ENCODE measurements at places on chromosomes 11 and 22. TPM values are rescaled to one million over a fixed set of nuclear protein-coding genes. Genes with fewer than 3 reads are reported as not detected.

The CAPN5 gene
- 4.9 TPM for total RNA-seq

The IGSF22 gene
- total RNA-seq, result not detected

The PDGFD gene
- 8.6 TPM for total RNA-seq

The KIAA1671 gene
- total RNA-seq, result 18.3 TPM

The OTOG gene
- total RNA-seq, result not detected

The NLRX1 gene
- total RNA-seq, result 26.6 TPM

The MOGAT2 gene
- not detected for total RNA-seq

The TRPC6 gene
- total RNA-seq, result 77.3 TPM

The NCAPD3 gene
- 9.1 TPM for total RNA-seq

GRCh38 chr22:23257889-23258825 lies 77.8 kb downstream of the BCR start:
- DNase-seq, result no peak
- H3K27ac ChIP-seq, result peak overlapping the region; percentile 74
- no peak overlapping the region for H3K4me3 ChIP-seq
- H3K27me3 ChIP-seq, result no peaks in the 10 kb centered on the region

DNA sequence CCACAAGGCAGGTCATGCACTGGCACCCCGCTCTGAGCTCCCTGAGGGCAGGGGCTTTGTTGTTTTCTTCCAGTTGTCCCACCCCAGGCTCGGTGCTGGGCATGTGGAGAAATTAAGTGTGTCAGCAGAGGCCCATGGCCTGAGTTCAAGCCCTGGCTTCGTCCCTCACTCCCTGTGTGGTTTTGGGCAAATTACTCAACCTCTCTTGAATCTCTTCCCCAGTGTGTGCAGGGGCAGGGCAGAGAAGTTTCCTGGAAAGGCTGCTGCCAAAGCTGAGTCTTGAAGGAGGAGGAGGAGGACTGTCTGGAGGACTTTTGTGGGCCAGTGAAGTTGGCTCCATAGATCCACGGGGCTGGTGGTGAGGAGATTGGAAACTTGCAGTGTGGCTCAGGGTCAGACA lies 138.1 kb upstream of the E2F8 start:
- no peak for DNase-seq
- H3K36me3 ChIP-seq, result no peaks in the 10 kb centered on the region
- H3K27me3 ChIP-seq, result no peaks in the 10 kb centered on the region
- no peaks in the 10 kb centered on the region for H3K4me1 ChIP-seq
- H3K4me3 ChIP-seq, result no peak overlapping the region

GRCh38 chr11:74459584-74459983 lies 7.8 kb downstream of the KCNE3 start:
- peaks cover 11% of the 10 kb centered on the region for H3K4me1 ChIP-seq
- H3K27me3 ChIP-seq, result no peaks in the 10 kb centered on the region
- H3K4me3 ChIP-seq, result no peak overlapping the region
- H3K27ac ChIP-seq, result no peak overlapping the region

- no peak overlapping the region for H3K27ac ChIP-seq
- no peak for DNase-seq
- no peak overlapping the region for H3K4me3 ChIP-seq
- H3K4me1 ChIP-seq, result no peaks in the 10 kb centered on the region
- H3K36me3 ChIP-seq, result no peaks in the 10 kb centered on the region
Observed at GRCh38 chr11:127733552-127733951, 733.0 kb upstream of the KIRREL3 start.

GRCh38 chr11:20770414-20770946 lies 101.1 kb downstream of the NELL1 start:
- no peak overlapping the region for H3K27ac ChIP-seq
- H3K4me1 ChIP-seq, result no peaks in the 10 kb centered on the region
- no peak overlapping the region for H3K4me3 ChIP-seq
- H3K36me3 ChIP-seq, result no peaks in the 10 kb centered on the region

DNA sequence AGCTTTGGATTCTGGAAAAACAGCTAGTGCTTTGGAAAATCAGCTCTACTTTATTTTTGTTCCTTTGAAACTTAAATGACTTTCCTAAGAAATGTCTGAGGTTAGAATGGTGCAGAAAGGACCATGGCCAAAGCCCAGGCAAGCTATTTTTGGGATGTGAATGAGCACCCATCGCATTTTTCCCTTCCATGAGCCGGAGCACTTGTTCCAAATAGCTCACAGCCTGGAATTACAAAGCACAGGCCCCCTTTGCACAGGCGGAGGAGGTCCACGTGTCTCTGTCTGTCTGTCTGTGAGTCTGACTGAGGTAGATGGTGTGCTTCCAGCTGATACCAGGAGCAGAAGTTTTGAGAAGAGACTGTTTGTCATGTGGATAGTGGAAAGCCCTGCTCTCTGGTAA lies 50.7 kb downstream of the MICAL2 start:
- peaks cover 18% of the 10 kb centered on the region for H3K36me3 ChIP-seq
- DNase-seq, result no peak
- H3K27me3 ChIP-seq, result no peaks in the 10 kb centered on the region
- peaks cover 80% of the 10 kb centered on the region for H3K4me1 ChIP-seq

GRCh38 chr11:77503006-77503405 lies 29.1 kb upstream of the PAK1 start:
- H3K27me3 ChIP-seq, result no peaks in the 10 kb centered on the region
- H3K4me1 ChIP-seq, result no peaks in the 10 kb centered on the region
- H3K36me3 ChIP-seq, result no peaks in the 10 kb centered on the region
- no peak overlapping the region for H3K4me3 ChIP-seq
- DNase-seq, result no peak

GRCh38 chr22:48576333-48577013 lies 1251.2 kb downstream of the BRD1 start:
- H3K36me3 ChIP-seq, result no peaks in the 10 kb centered on the region
- H3K27me3 ChIP-seq, result no peaks in the 10 kb centered on the region
- no peak overlapping the region for H3K27ac ChIP-seq
- H3K4me1 ChIP-seq, result peaks cover 19% of the 10 kb centered on the region

GRCh38 chr11:6219359-6219758 lies 14.0 kb downstream of the C11orf42 start:
- peak overlapping the region; percentile 45 for H3K27ac ChIP-seq
- H3K27me3 ChIP-seq, result no peaks in the 10 kb centered on the region
- peaks cover 96% of the 10 kb centered on the region for H3K36me3 ChIP-seq
- no peak overlapping the region for H3K4me3 ChIP-seq
- no peak for DNase-seq

DNA sequence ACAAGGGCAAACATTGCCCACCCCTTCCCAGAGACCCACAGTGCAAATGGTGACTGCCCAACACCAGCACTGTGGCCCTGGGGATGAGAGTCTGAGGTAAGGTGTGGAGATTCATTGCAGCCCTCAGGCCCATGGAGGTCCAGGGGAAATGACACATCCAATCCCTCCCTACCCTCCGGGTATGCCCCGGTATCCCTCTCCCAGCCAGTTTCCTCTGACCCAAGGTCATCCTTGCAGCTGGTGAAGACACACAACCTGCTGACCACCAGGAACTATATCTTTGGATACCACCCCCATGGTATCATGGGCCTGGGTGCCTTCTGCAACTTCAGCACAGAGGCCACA lies 18.9 kb upstream of the UVRAG start:
- H3K27ac ChIP-seq, result no peak overlapping the region
- H3K4me3 ChIP-seq, result no peak overlapping the region
- H3K36me3 ChIP-seq, result no peaks in the 10 kb centered on the region
- no peak for DNase-seq
- H3K27me3 ChIP-seq, result no peaks in the 10 kb centered on the region
- no peaks in the 10 kb centered on the region for H3K4me1 ChIP-seq

- no peaks in the 10 kb centered on the region for H3K4me1 ChIP-seq
- H3K27me3 ChIP-seq, result no peaks in the 10 kb centered on the region
- no peaks in the 10 kb centered on the region for H3K36me3 ChIP-seq
Observed at GRCh38 chr11:42112866-42113265, 653.4 kb upstream of the LRRC4C start.

- no peaks in the 10 kb centered on the region for H3K27me3 ChIP-seq
- peak overlapping the region; percentile 19 for H3K27ac ChIP-seq
- H3K36me3 ChIP-seq, result no peaks in the 10 kb centered on the region
Observed at GRCh38 chr11:109037856-109038780, 373.2 kb downstream of the DDX10 start.

DNA sequence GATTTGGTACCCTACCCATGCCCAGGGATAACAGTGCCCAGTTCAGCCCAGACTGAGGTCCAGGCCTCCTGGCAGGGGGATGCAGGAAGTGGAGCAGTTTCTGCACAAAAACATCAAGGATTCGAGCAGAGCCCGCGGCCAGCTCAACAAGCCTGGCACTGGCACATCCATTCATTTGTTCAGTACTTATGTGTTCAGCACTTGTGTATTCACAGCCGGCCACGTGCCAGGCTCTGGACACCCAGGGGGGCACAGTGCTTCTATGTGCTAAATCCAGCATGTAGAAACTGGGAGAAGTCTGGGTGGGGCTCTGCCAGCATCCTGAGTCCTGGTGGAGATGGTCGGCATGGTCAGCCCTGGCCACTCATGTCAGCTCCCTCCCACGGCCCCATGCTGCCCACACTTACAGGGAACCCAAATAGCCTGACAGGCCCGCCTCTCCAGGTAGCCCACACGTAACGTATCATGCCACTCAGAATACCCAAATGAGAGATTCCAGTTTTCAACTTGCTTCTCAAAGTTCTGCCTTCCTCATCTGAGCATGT lies 28.5 kb downstream of the LINC01488 start:
- no peak overlapping the region for H3K27ac ChIP-seq
- H3K27me3 ChIP-seq, result no peaks in the 10 kb centered on the region
- H3K36me3 ChIP-seq, result no peaks in the 10 kb centered on the region

GRCh38 chr11:30488304-30488998 lies 97.7 kb downstream of the MPPED2 start:
- peak overlapping the region; percentile 67 for H3K27ac ChIP-seq
- no peaks in the 10 kb centered on the region for H3K27me3 ChIP-seq
- no peaks in the 10 kb centered on the region for H3K36me3 ChIP-seq
- peaks cover 26% of the 10 kb centered on the region for H3K4me1 ChIP-seq

- peaks cover 48% of the 10 kb centered on the region for H3K4me1 ChIP-seq
- H3K4me3 ChIP-seq, result no peak overlapping the region
- H3K27ac ChIP-seq, result no peak overlapping the region
Observed at GRCh38 chr11:65896034-65896999, 3.9 kb downstream of the FOSL1 start.

DNA sequence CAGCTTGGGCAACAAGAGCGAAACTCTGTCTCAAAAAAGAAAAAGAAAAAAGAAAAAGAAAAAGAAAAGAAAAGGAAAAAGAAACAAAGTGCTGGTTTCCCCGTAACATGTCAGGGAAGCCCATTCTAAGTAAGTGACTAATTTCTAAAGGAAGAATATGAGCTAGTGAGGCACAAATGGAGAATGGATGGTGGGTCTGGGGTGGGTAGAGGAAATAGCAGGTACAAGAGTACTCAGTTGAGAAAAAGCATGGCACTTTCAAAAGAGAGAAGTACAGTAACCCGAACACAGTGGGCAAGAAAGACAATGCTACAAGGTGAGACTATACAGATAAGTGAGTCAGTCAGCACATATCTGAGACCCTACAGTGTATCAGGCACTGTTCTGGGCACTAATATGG lies 4.5 kb downstream of the MAJIN start:
- no peaks in the 10 kb centered on the region for H3K27me3 ChIP-seq
- no peak overlapping the region for H3K4me3 ChIP-seq
- H3K27ac ChIP-seq, result no peak overlapping the region
- DNase-seq, result no peak
